ENCODE measurements at places on chromosomes 7 and 10.

DNA sequence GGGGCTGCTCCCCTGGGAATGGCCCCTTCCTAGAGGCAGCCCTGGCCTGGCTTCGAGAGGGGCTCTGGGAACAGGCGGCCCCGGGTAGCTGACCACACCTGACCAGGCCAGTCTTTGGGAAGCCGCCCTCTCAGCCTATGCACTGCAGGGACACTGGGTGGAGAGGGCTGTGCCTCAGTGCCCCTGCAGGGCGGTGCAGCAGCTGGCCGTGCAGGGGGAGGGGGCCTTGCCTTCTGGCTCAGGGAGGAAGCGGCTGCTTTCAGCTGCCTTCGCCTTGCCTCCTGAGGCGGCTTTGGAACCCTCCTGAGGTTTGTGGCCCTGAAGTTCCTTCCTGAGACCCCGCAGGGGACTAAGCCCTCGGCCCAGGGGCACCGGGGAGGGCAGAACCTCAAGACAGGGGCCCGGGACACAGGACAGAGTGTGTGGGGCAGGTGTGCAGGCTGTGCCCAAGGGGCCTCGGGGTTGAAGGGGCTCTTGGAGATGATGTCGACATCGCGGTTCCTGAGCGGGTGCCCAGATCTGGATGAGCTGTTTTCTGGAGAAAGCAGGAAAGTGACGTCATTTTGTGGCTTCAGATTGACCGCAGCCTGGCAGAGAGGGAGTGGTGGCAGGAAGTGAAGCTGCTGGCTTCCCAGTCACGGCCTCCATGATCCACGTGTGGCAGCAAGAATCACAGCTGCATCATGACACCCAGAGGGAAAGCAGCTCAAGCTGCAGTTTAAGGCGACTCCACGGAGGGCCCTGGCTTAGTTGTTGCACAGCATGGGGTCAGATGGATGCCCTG, 17.7 kb downstream of the ADAM8 start:
- DNase-seq, result peak; percentile 80

DNA sequence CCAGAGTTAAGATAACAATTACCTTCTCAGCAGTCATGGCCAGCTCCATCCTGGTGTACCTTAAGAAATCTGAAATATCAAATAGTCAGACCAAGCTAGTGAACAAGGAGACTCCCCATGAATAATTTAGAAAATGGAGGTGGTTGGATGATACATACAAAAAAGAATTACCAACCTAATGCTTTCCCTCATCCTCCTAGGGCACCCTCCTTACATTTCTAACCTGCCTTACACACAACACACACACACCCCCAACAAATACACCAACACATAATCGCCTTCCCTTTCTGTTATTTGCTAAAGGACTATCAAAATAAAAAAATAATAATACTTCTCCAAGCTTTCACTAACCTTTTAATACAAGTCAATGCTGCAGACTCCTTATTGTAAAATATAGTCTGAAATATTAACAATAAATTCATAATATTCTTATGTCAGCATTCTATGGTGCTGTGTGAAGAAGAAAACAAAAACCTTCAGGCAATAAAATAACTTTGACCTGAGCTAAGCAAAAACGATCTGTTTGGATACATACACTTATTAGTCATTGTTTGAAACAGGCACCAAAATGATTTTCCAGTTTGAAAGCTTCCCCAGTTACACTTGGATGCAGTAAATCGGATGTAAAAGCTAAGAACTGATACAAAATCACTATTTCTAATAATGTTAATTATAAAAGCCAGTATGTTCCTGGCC, 3.4 kb downstream of the TWIST1 start:
- DNase-seq, result no peak

DNA sequence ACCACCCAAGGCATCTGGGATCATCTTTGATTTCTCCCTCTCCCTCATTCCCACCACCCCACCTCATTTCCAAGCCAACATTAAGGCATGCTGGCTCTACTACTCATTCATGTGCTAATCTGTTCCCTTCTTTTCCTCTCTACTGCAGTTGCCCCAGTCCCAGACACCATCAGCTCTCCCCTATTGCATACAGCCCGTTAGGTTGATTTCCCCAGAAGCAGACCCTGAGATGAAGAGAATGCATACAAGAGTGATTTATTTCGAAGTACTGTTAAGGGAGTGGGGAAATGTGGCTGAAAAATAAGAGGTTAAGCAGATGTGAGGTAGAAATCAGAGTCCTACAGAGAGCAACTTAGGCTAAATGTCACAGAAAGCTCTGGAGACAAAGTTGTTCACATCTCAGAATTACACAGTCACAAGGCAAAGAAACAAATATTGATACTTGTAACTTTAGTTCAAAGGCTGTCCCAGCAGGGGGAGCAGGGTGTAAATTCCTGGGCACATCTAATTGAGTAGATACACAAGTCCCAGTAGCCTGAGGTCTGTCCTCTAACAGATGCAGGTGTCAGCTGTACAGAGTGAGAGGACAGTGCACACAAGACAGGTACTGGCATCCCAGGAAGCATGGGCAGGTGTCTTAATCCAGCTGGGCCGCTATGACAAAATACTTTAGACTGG, 20.9 kb downstream of the AKR1D1 start:
- no peak for DNase-seq

- DNase-seq, result no peak
Measured at GRCh38 chr7:72444026-72444776, 32.1 kb upstream of the CALN1 start.

DNA sequence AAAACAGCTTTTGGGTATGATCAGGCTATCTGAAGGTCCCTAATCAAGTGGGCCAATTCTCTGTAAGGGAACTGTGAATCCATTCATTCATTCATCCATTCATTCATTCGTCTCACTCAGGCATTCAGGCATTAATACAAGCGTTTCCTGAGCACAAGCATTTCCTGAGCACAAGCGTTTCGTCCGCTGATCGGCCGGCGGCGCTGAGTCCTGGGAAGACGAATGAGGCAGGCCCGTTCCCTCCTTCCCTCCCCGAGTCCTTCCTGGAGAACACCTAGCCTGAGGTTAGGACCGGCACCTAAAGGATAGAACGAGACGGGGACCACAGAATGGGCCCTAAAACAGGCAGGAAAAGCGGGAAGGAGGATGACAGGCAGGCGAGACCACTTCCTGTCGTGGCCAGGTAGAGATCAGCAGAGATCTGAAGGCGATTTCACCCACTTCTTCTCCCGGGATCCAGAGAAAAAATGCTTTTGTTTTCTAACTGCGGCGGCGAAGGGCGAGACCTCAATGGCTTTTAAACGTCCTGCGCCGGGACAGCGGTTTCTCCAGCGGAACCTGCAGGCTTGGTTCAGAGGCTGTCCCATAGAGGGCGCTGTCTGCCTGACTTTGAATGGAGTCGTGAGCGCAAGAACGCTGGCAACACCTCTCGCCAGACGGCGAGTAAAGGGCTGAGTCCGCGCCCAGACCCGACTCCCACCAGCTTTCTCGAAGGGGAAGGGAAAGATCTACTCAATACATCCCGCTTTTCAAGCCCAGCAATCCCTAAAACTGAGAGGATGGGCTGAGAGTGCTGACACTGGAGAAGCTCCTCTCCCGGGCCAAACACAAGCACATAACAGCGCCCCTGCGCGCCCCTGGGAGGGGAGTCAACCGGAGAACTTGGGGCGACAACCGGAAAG, 2.9 kb upstream of the HMX3 start:
- peak; percentile 90 for DNase-seq

- DNase-seq, result no peak
Measured at GRCh38 chr10:84938117-84938905, 609.9 kb downstream of the CCSER2 start.

GRCh38 chr10:132420981-132421846, 24.2 kb downstream of the PWWP2B start:
- DNase-seq, result no peak

- DNase-seq, result no peak
Measured at GRCh38 chr7:134414109-134414508, 44.8 kb downstream of the AKR1B1 start.

GRCh38 chr10:71597821-71598498, 121.6 kb downstream of the C10orf105 start:
- no peak for DNase-seq

Measured in T-helper 9 cell (primary cell).